ENCODE measurements at places on chromosomes 3 and 15.

DNA sequence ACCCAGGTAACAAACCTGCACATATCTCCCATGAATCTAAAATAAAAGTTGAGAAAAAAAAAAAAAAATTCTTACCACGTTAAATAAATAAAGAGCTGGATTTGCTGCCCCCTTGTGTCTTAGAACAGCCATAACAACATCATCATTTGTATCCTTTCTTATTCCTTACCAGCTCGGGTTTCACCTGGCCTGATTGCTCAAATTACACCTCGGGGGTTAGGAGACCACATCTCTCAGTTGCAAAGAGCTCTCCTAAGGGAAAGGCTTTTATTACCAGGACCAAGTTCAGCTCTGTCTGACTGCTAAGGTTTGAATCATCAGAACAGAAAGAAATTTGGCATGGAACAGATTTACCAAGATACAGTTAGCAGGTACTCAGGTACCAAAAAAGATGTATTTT, 25.8 kb upstream of the RPL39L start:
- peak; percentile 32 for DNase-seq

- no peak for DNase-seq
These were observed 67.2 kb downstream of the LIPC start for GRCh38 chr15:58498821-58499580.

DNA sequence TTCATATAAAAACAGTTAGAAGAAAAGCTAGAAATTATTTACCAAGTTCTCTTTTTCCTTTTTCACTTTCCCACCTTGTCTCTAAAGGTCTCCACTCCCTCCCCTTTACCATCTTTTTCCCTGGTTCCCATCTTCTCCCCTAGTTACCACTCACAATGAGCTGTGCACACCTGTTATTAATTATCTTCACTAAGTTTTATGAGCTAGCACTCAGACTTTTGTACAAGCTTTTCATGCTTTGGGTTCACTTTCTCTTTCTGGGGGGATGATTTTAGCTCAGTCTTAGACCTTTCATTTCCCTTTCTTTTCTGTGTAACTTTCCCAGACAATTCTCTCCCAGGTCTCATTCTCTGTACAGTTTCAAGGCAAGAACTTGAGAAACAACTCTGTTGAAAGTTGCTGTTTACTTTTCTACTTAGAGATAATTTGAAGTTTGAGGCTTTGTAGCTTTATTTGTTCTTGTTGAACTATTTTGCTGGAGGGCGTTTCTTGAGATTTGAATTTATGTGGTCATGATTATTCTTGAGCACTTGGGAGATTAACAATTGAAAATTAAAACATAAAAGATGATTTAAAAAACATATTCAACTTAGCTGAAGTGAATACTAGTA, 24.0 kb upstream of the AADAC start:
- DNase-seq: no peak

- DNase-seq: no peak
These were observed 354.3 kb upstream of the TRIM42 start for GRCh38 chr3:140323561-140323960.

Measured in NCI-H187 (cell line).